ENCODE measurements at places on chromosomes 5 and 9.

DNA sequence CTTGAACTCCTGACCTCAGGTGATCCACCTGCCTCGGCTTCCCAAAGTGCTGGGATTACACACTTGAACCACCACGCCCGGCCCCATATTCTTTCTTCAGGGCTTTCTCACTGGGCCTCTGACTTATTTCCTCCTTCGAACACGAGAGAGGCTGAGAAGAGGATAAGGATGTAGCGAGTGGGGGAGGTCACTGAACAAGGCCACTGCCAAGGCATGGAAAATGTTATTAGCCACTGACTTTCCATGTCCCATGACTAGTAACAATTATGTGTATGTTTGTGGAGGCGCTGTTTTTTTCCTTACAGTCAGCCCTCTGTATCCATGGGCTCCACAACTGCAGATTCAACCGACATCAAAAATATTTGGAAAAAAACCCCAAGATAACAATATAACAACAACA is 12.3 kb upstream of the FCHSD1 start:
- no peak for DNase-seq

DNA sequence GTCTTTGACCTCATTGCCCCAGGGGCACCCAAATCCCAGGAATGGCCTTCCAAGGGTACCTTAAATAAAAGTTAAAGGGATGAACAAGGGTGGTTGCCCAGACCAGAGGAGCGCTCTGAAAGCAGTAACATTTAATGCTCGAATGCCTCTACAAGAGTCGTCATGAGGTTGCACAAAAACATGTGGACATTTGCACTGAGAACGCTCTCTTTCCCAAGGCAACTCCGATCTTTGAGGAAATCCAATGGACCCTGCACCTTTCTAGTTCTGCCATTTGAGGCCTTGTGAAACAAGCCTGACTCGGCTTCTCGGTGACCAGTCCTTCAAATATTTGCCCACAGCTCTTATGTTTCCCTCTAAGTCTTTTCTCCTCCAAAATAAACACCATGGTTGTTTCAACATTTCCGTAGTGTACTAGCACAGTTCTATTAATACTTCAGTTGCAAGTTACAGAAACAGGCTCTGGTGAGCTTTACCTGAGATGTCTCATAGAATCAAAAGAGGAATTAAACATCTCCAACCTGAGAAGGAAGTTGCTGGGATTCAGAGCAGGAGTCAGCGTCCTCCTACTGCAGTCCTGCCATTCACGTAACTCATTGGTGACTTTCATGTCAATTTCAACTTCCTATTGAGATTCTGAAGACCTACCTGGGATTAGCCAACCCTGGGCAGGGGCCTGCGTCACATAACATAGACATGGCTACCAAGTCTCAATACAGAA is 168.8 kb upstream of the RAI14 start:
- no peak for DNase-seq

- DNase-seq = no peak
Measured at GRCh38 chr5:55003432-55004065, 18.2 kb upstream of the ESM1 start.

- no peak for DNase-seq
Measured at GRCh38 chr5:1223278-1223670, 1.9 kb upstream of the SLC6A18 start.

GRCh38 chr5:149041242-149041641 is 21.6 kb downstream of the SH3TC2 start:
- no peak for DNase-seq

GRCh38 chr9:96566498-96567202 is 53.0 kb downstream of the CDC14B start:
- no peak for DNase-seq

DNA sequence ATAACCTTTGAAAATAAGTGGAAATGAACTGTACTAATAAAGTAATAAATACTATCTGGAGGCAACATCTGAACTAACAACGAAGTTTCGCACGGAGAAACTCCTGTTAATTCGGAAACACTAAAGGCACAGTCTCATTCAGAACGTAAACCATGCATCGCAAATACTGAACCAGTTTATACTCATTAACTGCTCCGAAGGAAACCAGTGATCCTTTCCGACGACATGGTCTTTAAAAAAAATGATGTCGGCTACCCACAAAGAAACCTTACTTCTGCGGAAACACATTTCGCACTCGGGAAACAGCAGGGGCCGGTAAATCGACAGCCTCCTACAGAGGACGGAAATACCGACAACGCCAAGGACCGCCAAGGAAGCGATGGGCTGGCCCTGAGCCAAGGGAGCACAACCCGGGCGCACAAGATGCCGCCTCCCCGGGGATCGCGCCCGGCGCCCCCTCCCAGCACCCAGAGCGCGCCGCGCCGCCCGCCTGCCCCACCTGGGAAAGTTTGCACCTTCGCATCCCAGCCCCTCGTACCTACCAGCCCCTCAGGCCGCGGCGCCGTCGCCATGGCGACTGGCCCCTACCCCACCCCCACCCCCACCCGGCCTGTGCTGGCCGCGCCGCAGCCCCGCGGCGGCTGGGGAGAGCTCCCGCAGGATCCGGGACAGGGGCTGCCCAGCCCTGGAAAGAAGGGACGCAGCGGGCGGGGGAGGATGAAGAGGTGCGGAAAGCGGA is 732 bp downstream of the PRKAA1 start:
- no peak for DNase-seq

DNA sequence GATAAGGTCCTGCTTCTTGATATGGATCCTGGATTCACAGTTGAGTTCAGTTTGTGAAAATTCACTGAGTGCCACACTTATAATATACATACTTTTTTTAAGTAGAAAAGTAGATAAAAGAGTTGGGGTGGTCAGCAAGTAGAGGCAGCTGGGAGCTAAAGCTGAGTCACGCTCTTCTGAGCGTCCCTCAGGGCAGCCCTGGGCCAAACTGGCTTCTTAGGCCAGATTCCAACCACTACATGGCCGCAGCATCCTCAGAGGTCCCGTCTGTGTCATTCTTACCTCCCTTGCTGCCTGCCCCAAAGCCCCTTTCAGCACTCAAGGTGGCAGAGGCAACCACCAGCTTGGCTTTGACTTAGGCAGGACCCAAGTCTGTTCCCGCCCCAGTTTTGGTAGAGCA is 123.3 kb upstream of the TBC1D2 start:
- no peak for DNase-seq

DNA sequence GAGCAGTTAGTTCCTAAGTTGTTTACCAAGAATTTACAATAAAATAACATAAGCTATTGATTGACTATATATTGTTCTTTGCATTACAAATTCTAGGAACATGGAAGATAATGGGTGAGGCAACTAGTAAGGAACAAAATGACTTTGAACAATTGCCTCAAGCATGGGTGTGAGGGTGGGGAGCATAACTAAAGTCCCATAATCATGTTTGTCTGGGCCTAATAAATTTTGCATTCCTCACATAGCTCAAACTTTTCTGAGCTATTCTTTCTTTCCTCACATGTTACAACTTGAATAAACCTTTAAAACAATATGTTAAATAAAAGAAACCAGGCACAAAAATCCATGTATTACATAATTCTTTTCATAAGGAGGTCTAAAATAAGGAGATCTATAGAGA is 1066.1 kb downstream of the NR2F1-AS1 start:
- DNase-seq = no peak

DNA sequence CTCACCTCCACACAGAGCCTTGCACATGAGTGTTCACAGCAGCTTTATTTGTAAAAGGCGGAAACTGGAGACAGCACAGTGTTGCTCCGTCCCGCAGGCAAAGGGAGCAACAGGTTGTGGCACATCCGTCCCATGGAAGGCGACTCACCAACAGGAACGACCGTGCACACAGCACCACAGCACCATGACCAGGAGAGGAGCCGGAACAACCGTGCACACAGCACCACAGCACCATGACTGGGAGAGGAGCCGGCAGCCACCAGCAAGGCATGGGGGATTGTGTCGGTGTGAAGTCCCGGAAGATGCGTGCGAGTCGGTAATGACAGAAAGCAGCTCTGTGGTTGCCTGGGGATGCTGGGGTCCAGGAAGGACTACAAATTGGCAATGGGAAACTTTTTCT is 158.5 kb downstream of the C9orf50 start:
- DNase-seq = no peak

DNA sequence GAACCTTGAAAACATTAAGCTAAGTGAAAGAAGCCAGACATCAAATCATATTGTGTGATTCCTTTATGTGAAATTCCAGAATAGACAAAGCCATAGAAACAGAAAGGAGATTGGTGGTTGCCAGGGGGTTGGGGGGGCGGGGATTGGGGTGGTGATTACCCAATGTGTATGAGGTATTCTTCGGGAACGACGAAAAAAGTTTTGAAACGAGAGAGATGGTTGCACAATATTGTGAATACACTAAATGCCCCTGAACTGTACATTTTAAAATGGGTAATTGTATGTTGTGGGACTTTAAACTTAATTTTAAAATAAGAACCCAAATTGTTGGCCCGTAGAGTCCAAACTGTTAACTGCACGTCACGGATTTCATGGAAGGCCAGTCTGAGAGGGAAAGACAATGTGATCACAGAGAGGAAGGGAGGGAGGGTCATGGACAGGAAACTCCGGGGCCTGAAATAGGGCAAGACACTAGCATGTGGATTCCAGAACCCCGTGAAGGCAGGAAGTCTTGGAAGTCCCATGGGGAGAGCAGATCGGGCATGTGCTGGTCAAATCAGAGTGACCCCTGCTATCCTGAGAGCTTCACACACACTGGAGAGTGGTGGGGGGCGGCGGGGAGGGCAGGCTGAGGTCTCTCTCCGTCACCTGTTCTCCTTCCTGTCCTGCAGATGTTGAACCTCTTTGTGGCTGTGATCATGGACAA is 218.4 kb downstream of the CACNA1B start:
- peak; percentile 64 for DNase-seq

- DNase-seq = no peak
Measured at GRCh38 chr5:133758641-133759040, 146.3 kb upstream of the FSTL4 start.

DNA sequence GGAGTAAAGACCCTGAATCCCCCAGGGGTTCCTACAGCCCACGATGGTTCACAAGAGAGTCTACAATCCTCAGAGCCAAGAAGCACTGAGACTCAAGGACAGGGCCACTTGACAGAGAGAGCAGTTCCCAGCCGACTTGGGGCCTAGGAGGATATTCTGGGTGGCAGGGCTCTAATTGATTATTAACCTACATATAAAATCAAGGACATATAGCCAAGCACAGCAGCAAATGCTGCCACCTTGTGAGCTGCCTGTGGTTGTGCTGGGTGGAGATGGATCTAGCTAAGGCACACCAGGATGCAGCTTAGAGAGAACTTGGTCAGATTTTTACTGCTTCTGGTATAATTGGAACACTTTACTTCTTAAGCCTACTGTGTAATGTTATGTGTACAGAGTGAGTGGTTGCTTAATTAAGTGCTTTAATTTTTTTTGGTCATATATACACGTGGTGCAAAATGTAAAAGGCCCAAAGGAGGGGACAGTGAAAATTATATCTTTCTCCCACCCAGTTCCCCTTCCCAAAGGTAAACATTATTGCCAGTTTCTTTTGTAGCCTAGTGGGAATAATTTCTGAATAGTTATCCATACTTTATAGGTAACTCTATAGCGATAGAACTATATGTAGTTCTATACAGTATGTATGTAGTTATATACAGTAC is 78.8 kb downstream of the F2RL2 start:
- DNase-seq = no peak

- DNase-seq = no peak
Measured at GRCh38 chr5:107437986-107438510, 232.7 kb downstream of the EFNA5 start.

DNA sequence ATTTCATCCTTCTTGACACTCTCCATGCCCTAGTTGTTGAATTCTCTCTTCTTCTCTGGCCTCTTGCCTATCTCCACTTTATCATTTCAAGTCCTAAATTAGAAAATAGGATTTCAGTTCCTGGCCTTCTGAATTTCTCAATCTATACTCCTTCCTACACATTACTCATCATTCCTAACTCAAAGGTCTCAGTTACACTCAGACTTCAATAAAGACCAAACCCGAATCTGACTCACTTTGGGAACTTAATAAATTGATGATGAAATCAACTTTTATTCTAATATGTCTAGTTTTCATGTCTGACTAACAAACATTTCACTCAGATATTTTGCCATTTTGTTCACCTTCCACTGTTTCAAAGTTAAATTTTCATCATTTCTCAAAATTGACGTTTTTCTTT is 113.6 kb upstream of the TSLP start:
- DNase-seq = no peak

GRCh38 chr5:144304688-144305087 is 134.0 kb downstream of the KCTD16 start:
- DNase-seq = no peak

DNA sequence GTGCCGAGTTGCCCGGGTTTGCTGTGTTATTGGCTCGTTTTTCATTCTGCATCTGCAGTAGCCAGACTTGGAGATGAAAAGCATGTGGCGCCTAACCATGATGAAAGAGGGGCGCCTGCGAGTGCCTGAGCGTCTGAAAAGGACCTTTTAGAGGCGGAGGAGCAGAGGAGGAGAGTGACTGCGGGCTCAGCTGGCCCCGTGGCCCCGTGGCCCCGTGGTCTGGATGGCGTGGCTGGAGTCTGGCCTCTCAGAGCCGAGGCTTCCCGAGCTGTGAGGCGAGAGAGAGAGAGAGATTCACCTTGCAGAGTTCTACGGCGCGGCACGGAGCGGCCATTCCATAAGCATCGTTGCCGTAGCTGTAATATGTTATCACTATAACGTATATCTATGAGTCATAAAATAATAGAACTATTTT is 55.3 kb upstream of the RNU6ATAC start:
- no peak for DNase-seq

DNA sequence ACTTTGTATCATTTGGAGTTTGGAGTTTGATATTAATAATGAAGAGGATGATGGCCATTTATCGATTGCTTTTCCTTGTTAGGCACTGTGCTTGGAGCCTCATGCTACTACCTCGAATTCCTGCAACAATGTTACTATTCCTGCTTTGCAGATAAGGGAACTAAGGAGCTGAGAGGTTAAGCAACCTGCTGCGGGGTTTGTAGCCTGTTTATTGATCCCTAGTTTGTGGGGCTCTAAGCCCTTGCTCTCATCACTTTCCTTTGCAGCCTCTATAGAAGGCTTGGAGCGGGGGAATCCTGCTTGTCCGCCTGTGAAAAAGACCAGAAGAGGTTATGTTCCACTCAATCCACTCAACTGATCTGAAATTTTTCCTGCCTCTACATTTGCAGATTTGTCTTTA is 15.8 kb downstream of the ARHGEF28 start:
- DNase-seq = no peak

DNA sequence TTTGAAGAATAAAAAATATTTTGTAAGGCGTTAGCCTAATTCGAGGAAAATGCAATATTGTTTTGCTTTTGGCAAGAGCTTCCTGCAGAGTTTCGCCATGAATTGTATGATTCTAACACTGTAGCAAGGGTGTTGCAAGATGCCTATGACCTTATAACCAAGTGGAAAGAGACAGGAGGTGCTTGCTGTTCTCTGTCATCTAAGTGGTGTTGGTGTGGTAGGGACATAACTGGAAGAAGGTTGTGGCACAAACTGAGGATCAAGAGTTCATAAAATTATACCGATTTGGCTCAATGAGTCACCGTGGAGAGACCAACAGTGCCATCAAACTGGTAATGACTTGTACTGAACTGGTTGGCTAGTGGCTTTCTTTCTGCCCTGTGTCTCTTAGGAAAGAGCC is 6.3 kb downstream of the STC2 start:
- no peak for DNase-seq

Measured in vagina (tissue), 2 donors.